CD8-positive, alpha-beta memory T cell (primary cell): ENCODE measurements at places on chromosomes 1 and 21. TPM values are rescaled to one million over a fixed set of nuclear protein-coding genes. Genes with fewer than 3 reads are reported as not detected.
A peak's percentile ranks its signal among the peaks of the same experiment; 100 is the strongest.

GRCh38 chr1:70978623-70979022, 69.0 kb downstream of the PTGER3 start:
- H3K4me3 ChIP-seq, result no peak overlapping the region
- no peaks in the 10 kb centered on the region for H3K36me3 ChIP-seq
- H3K27me3 ChIP-seq, result no peaks in the 10 kb centered on the region

GRCh38 chr1:234628089-234628488, 18.1 kb upstream of the IRF2BP2 start:
- H3K27ac ChIP-seq, result no peak overlapping the region
- H3K4me1 ChIP-seq, result no peaks in the 10 kb centered on the region
- no peak overlapping the region for H3K4me3 ChIP-seq

DNA sequence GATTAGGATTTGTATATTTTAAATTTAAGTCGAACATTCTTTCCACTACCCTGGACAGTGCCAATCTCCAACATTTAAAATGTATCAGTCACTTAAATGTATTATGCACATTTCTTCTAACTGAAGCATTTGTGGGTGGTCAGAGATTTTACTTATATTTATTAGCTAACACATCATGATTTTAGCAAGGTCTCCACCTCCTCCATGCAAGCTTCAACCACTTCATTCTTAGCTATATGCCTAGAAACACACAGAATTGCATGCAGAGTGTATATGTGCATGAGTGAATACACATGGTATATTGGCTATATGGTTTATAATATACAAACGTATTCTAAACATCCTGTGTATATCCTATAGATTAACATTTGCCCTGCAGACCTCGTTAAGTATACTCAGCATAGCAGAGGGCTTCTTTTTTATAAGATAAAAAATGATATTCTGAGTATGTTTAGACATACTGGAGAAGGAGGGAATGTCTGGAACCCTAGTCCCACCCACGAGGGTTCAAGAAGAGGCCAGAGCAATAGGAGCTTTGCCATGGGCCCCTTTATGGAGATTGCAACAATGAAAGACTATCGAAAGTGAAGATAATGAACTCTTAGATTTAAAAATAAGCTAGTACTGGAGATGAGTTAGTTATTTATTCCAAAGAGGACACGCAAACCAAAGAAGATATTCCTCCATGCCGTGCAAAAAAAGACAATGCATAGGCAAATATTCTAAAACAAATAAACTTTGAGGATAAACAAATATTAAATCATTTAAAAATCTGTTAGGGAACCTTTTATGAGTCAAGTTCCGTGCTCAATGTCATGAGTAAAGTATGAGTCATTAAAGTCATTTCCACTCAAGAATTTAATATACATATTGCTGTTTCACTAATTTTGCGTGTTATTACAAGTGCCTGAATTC, 480.4 kb downstream of the SIPA1L2 start:
- DNase-seq, result no peak
- H3K4me3 ChIP-seq, result no peak overlapping the region
- no peaks in the 10 kb centered on the region for H3K4me1 ChIP-seq
- no peak overlapping the region for H3K27ac ChIP-seq
- no peaks in the 10 kb centered on the region for H3K36me3 ChIP-seq

GRCh38 chr1:67979532-67979931, 70.9 kb downstream of the DIRAS3 start:
- H3K27ac ChIP-seq, result no peak overlapping the region
- H3K4me3 ChIP-seq, result no peak overlapping the region
- H3K36me3 ChIP-seq, result no peaks in the 10 kb centered on the region
- no peak for DNase-seq

- no peaks in the 10 kb centered on the region for H3K27me3 ChIP-seq
- H3K4me1 ChIP-seq, result no peaks in the 10 kb centered on the region
- H3K36me3 ChIP-seq, result no peaks in the 10 kb centered on the region
- H3K4me3 ChIP-seq, result no peak overlapping the region
Measured at GRCh38 chr1:180927841-180928240, 15.1 kb downstream of the KIAA1614 start.

GRCh38 chr21:29175408-29176134, 45.1 kb downstream of the MAP3K7CL start:
- H3K27ac ChIP-seq, result no peak overlapping the region
- H3K36me3 ChIP-seq, result no peaks in the 10 kb centered on the region
- no peaks in the 10 kb centered on the region for H3K4me1 ChIP-seq
- no peak for DNase-seq
- no peak overlapping the region for H3K4me3 ChIP-seq

DNA sequence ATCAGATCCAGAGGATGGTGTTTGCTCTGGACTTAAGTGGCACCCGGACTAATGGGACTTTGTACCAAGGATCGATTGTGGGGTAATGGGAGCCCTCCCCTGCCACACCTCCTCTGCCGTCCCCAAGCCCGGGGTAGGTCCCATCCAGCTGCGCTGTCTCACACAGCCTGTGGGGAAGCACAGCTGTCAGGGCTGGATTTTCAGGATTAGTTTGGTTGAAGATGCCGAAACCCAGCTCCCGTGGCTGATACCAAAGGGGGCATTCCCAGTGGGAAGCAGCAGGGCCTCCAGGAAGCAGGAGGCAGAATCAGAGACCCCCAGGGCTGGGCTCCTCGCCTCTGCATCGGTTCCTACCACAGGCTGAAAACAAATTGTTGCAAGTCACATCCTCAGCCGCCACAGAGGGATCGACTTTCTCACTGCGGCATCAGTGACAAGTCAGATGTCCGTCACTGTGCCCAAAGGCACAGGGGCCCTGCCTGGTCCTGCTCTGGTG, 59.7 kb downstream of the MATN1 start:
- H3K27me3 ChIP-seq, result no peaks in the 10 kb centered on the region
- no peak for DNase-seq
- no peak overlapping the region for H3K27ac ChIP-seq
- no peaks in the 10 kb centered on the region for H3K36me3 ChIP-seq
- H3K4me1 ChIP-seq, result no peaks in the 10 kb centered on the region

GRCh38 chr1:21956720-21957552, 19.8 kb upstream of the HSPG2 start:
- H3K4me1 ChIP-seq, result peaks cover 32% of the 10 kb centered on the region
- no peaks in the 10 kb centered on the region for H3K27me3 ChIP-seq
- no peak overlapping the region for H3K27ac ChIP-seq
- peak; percentile 75 for DNase-seq

- no peak overlapping the region for H3K27ac ChIP-seq
- H3K27me3 ChIP-seq, result no peaks in the 10 kb centered on the region
- H3K4me1 ChIP-seq, result no peaks in the 10 kb centered on the region
- H3K36me3 ChIP-seq, result no peaks in the 10 kb centered on the region
- no peak overlapping the region for H3K4me3 ChIP-seq
Measured at GRCh38 chr1:98340511-98340910, 321.0 kb upstream of the SNX7 start.

DNA sequence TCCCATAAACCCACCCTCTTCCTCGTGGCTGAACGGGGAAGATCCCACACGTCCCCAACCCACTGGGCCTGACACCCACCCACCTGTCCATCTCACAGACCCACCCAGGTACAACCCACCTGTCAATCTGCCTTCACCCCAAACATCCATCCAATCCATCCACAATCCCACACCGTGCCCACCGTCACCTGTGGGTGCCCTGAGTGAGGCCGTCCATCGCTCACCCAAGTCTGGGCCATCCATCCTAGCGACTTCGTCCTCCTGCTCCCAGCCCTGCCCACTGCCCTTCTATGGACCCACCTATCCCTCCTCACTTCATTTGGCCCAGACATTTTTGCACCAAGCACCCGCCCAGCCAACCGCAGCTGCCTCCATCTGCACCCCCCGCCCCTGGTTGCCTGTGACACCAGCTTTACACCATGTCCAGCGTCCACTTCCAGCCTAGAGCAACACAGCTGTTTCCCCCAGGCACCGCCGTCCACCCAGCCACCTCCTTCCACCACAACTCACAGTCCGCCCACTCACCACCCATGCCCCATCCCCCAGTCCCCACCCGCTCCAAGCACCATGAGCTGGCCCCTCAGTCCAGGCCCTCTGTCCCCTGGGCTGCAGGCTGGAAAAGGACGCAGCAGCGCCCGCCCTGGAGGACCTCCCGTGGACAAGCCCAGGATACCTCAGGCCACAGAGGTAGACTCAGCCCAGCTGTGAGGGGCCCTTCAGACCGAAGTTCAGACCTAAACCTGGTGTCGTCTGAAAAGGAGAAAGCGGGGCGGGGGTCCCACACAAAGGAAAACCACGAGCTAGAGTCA, 7.7 kb downstream of the TTLL10 start:
- peaks cover 3% of the 10 kb centered on the region for H3K27me3 ChIP-seq
- no peak overlapping the region for H3K27ac ChIP-seq
- H3K4me1 ChIP-seq, result no peaks in the 10 kb centered on the region
- no peak for DNase-seq
- H3K4me3 ChIP-seq, result no peak overlapping the region

DNA sequence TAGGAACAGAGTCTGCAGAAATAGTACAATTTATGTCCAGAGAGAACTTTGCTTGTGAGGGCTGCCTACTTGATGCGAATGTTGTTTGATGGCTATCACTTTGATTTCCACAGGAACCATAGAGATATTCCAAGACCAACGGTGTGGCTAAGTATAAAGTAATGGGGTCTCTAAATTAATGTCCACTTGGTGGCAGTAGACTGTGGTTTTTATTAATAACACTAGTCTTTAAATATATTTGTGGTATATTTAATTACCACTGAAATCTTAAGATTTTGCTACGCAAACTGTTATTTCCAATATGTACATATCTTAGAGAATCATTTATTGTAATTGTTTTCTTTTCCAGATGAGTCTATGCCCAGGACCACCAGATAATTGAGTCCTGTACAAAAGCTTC, 647.9 kb downstream of the PLA2G4A start:
- no peaks in the 10 kb centered on the region for H3K27me3 ChIP-seq
- no peak overlapping the region for H3K27ac ChIP-seq
- H3K4me3 ChIP-seq, result no peak overlapping the region
- DNase-seq, result no peak
- no peaks in the 10 kb centered on the region for H3K36me3 ChIP-seq

DNA sequence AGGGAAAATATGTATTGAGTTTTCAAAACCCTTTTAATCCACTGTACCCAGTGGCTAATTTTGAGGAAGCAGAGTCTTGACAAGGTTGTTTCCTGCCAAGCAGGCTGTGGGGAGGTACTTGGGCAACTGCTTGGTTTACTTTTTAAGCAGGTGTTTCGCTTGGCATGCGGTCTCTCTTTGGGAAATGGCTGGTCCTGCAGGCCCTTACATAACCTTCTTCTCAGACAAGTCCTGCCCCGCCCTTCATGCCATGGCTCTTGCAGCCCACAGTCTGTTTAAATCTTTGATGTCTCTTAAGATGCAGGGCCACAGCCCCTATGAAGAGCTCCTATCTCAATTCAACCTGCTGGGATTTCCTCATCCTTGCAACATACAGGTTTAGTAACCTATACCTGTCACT, 36.0 kb upstream of the ABCD3 start:
- H3K36me3 ChIP-seq, result no peaks in the 10 kb centered on the region
- H3K4me1 ChIP-seq, result peaks cover 17% of the 10 kb centered on the region
- H3K4me3 ChIP-seq, result no peak overlapping the region
- no peaks in the 10 kb centered on the region for H3K27me3 ChIP-seq
- DNase-seq, result no peak
- no peak overlapping the region for H3K27ac ChIP-seq

DNA sequence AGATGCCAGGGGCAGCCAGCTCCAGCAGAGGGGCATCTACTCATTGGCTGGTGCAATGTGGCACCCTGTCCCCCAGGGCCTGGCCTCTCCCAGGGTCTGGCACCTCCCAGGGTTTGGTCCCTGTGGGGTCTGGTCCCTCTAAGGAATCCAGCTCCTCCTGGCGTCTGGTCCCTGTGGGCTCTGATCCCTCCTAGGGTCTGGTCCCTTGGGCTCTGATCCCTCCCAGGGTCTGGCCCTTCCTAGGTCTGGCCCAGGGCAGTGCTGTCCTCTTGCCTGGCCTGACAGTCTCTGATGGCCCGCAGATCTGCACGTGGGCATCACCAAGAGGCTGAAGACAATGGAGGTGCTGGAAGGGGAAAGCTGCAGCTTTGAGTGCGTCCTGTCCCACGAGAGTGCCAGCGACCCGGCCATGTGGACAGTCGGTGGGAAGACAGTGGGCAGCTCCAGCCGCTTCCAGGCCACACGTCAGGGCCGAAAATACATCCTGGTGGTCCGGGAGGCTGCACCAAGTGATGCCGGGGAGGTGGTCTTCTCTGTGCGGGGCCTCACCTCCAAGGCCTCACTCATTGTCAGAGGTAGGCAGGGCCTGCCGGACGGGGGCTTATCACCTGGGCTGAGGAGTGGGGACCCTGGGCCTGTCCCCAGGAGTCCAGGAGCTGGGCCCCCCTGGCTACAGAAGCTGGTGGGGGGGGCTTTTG, 73.9 kb downstream of the OBSCN start:
- H3K27ac ChIP-seq, result no peak overlapping the region
- no peak for DNase-seq
- H3K4me3 ChIP-seq, result no peak overlapping the region
- H3K27me3 ChIP-seq, result no peaks in the 10 kb centered on the region
- no peaks in the 10 kb centered on the region for H3K36me3 ChIP-seq

DNA sequence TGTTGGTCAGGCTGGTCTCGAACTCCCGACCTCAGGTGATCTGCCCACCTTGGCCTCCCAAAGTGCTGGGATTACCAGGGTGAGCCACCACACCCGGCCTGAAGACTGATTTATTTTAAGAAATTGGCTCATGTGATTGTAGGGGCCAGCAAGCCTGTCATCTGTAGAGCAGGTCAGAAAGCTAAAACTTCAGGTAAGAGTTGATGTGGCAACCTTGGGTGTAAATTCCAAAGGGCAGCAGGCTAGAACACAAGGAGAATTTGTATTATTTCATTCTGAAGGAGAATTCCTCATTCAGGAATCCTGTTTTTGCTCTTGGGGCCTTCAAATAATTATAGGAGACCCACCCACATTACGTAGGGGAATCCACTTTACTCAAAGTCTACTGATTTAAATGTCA, 728.7 kb downstream of the LTN1 start:
- no peaks in the 10 kb centered on the region for H3K4me1 ChIP-seq
- H3K4me3 ChIP-seq, result no peak overlapping the region
- no peaks in the 10 kb centered on the region for H3K27me3 ChIP-seq
- H3K36me3 ChIP-seq, result no peaks in the 10 kb centered on the region

SUSD4 gene
- 0.16 TPM for total RNA-seq

UBE2U gene
- total RNA-seq, result not detected

CFAP57 gene
- total RNA-seq, result 0.33 TPM

CD48 gene
- total RNA-seq, result 234 TPM

IQGAP3 gene
- total RNA-seq, result 4.7 TPM

ACOT11 gene
- 0.58 TPM for total RNA-seq

CATSPERE gene
- 0.24 TPM for total RNA-seq

PIGR gene
- 0.33 TPM for total RNA-seq

GUCA2B gene
- total RNA-seq, result not detected

SEMA4A gene
- 21.6 TPM for total RNA-seq

ADSS2 gene
- total RNA-seq, result 64.6 TPM
